ENCODE measurements at places on chromosomes 2 and 18.

- no peak for DNase-seq
These were observed 28.7 kb downstream of the IGFBP5 start for GRCh38 chr2:216666461-216667233.

DNA sequence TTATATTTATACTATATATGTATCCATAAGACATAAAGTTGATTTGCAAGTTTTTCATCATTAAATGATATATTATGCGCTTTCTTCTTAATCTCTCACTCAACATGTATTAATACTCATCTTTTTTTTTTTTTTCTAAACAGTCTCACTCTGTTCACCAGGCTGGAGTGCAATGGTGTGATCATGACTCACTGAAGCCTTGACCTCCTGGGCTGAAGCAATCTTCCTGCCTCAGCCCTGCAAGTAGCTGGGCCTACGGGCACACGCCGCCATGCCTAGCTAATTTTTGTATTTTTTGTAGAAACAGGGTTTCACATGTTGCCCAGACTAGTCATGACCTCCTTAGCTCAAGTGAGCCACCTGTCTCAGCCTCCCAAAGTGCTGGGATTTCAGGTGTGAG, 51.4 kb upstream of the MAP4K3 start:
- no peak for DNase-seq

GRCh38 chr2:149597668-149598326, 10.2 kb upstream of the MMADHC start:
- DNase-seq, result peak; percentile 90

DNA sequence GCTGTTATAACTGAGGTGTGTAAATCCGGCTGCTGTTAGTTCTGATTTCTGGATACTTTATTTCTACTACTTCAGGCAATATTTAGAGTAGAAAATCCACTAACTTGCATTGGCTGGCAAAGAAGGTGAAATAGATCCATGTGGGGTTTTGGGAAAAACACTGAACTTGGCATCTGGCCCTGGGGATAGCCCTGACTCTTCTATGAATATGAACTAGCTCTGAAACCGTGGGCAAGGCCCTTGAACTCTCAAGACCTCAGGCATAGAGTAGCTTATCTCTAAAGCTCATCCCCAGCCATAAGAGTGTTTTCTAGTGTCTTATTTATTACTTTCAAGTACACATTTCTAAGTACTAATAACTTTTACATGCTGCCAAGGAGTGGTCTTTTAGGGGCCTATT, 25.8 kb downstream of the PARD3B start:
- no peak for DNase-seq
